Astrocyte of the hippocampus (primary cell): ENCODE measurements at places on chromosomes 2 and 18.

DNA sequence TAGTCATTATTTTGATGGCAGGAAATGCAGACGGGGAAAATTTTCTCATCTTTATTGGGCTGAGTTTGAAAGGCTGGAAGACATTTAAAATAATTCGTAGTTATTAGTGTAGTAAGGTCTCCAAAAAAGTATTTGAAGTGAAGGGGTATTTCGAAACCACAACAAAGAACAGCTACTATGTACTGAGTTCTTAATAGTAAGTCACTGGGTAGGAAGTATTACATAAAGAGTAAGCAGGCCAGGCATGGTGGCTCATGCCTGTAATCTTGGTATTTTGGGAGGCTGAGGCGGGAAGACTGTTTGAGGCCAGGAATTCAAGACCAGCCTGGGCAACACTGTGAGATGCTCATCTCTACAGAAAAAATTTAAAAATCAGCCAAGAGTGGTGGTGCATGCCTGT, 113.6 kb downstream of the MEP1B start:
- no peak for DNase-seq

DNA sequence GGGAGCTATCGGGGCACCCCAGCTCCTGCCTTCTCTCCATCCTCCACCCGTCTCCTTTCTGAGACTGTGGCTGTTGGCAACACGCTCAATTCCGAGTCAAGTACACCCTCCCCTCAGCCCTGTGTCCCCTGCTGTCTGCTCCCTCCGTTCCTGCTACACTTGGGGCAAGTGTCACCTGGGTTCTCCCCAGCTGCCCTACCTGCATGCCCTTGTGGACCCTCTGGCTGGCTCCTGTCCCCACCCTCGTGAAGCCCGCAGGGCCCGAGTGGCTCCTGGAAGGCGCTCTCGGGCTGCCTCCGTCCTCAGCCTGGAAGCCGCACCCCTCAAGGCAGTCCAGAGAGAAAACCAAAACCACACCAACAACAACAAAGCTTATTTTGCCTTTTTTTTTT, 33.9 kb downstream of the PDIA6 start:
- DNase-seq = no peak

DNA sequence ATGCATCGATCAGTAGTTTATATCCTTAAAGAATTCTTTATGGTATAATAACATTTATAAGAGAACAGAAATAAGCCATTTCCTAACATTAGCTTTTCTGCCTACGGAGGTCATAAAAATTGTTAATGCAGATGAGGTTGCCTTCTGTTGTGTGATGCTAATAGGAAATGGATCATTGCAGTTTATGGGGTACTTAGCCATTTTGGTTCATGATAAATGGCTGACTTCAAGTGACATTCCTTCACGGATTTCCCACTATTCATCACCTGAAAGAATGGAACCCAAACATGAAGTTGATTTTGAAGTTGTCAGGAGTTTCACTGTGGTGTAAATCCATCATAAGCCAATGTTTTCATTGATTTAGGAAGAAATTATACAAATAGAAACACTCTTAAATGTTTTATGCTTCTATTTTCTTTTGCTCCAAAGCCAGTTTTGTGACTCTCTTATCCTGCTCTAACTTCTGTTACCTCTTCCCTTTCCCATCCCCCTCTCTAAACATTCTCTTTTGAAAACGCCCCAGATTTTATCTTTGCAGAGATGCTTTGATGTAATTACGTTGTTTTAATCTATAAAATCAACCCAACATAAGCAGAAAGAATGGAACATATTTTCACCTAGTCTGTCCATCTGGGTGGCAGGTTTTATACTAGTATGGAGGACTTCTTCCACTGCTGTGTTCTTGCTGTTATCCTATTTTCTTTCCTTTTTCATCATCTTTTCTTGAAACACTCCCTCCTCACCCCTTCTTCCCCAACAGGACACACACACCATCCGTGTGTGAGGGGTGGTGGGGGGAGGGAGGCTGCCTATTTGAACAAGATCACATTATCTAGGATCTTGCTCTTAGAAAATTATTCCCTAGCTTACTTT, 58.2 kb downstream of the GREB1L start:
- DNase-seq = no peak

GRCh38 chr18:8351161-8351560, 258.1 kb upstream of the RAB12 start:
- no peak for DNase-seq

- DNase-seq = no peak
Observed at GRCh38 chr2:218332920-218333645, 23.6 kb upstream of the CATIP start.
